ENCODE measurements at places on chromosomes 6 and 20.

DNA sequence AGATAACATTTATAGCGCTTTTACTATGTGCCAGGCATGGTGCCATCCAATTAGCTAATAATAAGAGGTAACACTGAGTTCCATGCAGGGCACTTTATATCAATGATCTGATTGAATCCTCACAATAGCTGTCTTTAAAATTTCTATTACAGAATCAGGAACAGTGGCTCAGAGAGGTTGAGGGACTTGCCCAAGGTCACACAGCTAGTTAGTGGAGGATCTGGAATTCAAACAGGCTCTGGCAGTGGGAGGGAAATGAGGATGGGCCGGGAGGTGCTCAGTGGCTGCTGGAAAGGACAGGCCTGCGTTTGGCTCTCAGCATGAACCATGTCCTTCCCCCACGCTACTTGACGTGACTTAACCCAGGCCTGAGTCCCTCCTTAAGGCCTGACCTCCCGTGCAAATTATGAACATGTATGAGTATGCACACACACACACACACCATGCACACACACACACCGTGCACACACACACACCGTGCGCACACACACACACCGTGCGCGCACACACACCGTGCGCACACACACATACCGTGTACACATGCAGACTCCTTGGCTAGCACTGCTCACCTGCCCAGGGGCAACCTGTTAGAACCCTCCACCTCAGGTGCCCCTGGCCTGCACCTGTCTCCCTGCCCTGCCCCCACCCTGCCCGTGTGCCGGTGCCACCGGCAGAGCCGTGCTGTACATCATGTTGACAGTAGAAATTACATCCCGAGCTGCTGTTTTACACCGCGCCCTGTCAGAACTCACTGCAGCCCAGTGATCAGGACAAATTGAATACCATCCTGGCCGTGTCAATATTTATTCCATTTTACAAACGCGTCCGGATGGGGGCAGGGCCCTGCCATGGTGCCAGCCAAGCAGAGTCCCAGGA is 43.7 kb downstream of the CDH22 start:
- DNase-seq = no peak

DNA sequence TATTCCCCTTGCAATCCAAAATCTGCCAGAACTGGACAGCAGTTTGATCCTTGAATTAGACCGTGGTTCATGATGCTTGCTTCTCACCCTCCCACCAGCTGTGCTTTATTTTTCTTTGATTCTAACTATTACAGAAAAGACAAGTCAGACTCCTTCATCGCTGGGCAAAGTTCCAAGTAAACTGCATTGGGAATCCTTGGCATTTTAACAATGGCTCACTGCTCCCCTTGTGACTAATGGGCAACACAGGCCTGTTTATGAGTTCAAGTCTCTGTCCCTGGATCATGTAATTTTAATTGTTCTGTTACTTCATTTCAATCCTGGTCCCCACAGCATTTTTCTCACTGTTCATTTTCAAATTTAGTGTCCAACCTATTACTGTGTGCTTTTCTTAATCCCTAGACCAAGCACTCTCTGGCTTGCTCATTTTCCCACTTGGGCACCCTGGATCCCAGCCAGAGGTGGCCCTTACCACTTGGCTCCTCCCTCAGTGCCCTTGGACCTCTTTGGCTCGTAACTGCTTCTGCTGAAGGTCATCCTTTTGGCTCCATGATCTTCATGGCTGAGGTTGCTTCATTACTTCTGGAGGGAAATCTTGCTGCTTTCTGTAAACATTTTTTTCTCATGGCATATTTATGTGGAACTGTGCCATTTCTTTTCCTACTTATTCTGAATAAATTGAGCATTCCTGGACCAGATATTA is 32.8 kb downstream of the PSMB9 start:
- no peak for DNase-seq

GRCh38 chr20:8147476-8147875 is 15.4 kb downstream of the PLCB1 start:
- DNase-seq = no peak

DNA sequence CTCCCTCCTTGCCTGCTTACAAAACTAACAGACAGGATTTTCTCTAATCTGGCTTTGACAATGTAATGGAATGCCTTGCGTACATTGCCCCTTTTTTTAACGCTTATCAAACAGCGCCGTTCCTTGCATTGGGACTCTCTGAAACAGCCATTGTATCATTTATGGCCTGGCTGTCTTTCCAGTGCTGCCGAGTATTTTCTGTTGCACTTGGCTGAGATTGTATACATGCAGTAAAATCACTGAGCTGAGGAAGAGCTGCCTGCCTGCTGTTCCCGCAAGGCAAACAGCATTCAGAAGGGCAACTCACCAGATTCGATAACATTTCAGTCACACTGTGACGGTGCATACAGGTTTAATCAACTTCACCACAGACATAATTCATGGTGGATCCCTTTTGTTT is 106.0 kb downstream of the SH3BGRL2 start:
- DNase-seq = no peak

- DNase-seq = peak; percentile 32
Observed at GRCh38 chr20:43846516-43846905, 68.1 kb upstream of the TOX2 start.
